ENCODE measurements at places on chromosomes 3 and 15.
A peak's percentile ranks its signal among the peaks of the same experiment; 100 is the strongest.

GRCh38 chr3:67593761-67594234, 60.6 kb downstream of the SUCLG2 start:
- DNase-seq = no peak

DNA sequence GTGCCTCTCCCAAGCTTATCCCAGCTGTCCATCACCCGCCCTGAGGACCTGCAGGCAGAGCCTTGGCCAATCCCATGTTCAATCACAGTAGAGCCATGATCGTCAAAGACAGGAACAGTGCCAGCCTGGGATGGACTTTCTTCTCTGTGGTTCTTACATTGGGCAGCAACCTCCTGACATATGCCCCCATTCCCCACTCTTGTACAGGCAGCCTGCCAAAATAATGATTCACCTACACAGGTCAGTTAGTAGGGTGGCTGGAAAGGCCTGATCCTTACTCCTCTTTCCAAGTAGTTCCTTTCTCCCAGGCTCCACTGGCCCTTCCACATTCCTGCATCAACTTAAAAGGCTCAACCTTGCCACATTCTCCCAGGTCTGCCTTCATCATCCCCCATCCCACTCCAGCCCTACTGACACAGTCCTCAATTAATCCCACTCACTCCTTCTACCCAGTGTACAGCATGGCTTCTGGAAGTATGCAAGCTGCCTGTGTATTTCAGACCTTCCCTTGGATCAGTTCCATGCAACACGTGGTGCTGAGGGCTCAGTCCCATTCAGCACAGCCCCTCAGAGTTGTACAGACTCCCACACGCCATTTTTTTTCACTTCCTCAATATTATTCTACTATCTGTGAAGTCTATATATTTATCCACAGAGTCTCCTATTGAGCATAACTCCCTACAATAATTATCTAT, 189.8 kb downstream of the NTRK3 start:
- DNase-seq = no peak

DNA sequence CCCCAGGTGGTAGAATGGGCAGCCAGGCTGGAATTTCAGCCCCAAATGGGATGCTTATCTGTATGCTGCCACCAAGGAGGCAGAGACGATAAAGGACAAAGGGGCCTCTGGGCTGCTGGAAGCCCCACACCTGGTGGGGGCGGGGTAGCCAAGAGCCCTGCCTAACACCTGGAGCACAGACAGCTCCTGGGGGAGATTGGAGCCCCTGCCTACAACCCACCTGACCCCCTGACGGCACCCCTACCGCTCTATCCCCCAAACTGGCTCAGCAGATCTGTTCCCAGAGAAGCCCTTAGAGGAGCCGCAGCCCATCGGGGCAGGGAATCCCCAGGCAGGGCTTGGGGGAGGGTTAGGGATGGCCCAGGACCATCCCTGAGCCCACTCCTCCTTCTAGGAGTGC, 15.8 kb upstream of the SEMA3F start:
- no peak for DNase-seq

- no peak for DNase-seq
These were observed 35.1 kb downstream of the P2RY1 start for GRCh38 chr3:152870027-152870426.

DNA sequence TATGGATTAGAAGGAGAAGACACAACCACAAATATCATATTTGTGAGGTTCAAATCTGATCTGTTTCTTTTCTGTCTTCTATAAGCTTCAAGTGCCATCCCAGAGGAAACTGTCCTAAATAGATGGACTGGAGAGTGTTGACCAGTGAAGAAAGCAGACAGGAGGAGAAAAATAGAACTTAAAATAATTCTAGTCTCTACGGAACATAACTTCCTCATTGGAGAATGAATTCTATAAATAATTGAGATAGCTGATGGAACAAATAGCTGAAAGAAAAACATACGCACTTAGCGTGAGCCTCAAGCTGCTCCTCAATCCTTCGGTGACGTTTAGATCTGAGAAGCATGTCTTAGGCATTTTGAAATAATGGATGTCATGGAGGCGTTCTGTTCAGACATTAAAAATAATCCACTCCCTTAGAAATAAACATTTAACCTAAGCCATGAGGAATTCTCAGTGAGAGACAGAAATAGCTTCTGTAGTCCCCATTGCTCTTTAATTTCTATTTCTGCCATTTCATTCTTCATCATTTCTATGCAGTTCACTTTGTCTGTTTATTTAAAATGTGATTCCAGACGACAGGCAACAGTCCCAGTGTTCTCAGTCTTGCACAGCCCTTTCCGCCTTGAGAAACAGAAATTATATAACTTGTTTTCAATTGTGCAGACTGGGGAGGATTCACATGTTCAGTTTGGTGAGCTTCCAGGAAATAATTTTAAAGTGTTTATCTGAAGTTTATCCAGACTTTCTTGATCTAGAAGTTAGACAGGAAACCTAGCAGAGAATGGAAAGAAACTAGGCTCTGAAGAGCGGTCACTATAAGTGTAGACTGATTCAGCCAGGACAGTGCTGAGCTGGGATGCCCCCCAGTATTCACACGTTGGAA, 97.3 kb downstream of the NR1D2 start:
- DNase-seq = no peak

GRCh38 chr15:40525855-40526254, 39.0 kb downstream of the CCDC32 start:
- no peak for DNase-seq

- no peak for DNase-seq
These were observed 6.5 kb downstream of the SQOR start for GRCh38 chr15:45641374-45641781.

DNA sequence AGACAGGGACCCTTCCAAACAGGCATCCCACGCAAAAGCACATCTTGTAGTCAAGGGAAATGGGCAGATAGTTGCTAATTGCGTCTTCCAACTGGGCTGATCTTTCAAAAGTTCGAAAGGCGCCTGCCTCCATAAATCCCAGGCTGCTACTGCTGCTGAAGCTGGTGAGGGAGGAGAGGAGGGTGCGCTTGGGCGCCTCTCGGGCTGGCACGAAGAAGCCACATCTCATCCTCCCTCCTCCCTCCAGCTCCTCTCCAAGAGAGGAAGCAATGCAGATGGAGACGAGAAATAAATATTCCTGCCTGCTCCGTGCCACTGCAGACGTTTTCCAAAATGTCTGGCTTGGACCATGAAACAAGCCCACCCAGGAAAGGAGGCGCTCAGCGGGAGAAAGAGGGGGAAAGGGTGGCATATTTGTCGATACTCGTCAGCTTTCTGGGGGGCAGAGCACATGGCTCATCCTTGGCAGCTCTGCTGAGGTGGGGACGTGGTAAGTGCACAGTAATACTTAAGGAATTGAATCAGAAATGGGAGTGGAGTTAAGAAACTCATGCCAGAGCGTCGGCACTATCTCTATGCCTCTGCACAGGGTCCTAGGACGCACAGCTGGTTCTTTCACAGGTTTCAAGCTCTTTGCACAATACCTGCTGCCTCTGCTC, 88.9 kb upstream of the FEZF2 start:
- DNase-seq = no peak

DNA sequence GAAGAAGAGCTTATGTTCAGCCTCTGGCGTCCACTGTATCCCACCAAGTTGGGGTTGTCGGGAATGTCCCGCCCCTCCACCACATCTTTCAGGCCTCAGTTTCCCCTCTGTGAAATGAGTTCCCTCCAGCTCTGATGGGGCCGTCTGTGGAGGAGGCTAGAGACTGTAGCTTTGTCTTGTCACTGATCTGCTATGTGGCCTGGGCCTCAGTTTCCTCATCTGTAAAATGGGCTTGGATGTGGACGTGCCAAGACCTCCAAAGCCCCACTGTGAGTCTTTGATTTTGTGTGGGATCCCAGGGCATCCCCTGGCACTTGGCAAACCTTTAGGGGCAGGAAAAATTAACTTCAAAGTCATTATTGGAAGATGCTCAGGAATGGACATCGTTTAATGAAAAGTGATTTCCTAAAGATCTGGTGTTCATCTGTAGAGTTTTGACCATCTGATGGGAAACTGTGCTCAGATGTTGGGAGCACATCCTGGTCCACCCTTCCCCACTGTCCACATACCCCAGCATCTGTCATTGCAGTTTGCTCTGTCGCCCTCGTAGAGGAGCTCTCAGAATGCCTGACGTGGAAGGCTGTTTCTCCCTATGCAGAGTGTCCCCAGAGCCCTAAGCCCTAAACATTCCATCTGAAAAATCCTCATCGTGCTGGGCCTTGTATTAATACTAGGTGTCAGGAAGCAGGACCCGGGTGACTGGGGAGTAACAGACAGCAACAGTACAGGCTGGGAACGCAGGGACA, 28.5 kb downstream of the SLC6A6 start:
- DNase-seq = no peak

- DNase-seq = no peak
These were observed 41.9 kb upstream of the GK5 start for GRCh38 chr3:142267269-142267668.

- DNase-seq = peak; percentile 48
These were observed 37.0 kb downstream of the CDC25A start for GRCh38 chr3:48151058-48151806.

DNA sequence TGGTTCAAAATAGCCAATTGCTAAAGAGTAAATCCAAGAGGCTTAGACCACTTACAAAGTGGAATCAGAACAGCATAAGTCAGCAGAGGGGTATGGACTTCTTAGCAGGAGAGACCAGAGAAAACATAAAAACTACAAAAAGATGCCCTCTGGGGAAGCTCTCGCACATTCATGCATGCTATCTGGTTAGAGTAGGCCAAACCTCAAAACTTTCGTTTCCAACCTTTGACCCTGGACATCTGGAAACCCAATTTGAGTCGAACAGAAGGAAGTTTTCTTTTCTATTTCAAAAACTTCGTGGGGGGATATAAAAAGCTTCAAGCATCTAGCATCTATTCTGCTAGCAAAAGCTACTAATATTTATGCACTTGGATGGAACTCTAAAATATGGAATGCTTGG, 523.9 kb upstream of the AGTR1 start:
- DNase-seq = no peak

DNA sequence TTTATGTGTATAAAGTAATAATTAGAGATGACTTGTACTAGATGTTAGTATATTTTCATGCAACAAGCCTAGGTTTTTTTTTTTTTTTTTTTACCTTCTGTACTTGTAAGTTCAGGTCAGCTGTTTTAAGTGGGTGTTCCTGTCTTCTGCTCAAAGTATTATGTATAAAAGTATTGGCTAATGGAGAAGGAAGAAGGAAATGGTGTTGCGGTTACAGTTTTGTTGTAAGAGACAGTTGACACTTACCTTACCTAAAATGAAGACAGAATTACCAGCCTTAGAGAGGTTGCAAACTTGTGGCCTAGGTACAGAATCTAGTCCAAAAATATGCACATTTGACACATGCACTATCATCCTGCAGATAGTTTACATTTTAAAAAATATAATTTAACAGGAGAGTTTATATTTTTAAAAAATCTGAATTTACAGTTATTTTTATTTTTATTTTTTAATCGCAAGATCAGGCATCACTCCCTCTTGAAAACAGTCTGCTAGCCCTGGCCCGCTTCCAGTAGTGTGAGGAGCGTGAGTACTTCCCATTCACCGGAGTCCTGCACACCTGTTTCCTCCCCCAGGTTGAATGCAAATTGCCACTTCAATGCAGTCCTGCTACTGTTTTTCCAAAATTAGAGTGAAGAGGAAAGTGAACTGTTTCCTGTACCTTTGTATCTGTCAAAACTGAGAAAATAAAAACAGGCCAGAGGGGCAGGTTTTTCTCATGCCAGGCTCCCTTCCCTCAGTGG, 224.3 kb upstream of the SOX2 start:
- no peak for DNase-seq

DNA sequence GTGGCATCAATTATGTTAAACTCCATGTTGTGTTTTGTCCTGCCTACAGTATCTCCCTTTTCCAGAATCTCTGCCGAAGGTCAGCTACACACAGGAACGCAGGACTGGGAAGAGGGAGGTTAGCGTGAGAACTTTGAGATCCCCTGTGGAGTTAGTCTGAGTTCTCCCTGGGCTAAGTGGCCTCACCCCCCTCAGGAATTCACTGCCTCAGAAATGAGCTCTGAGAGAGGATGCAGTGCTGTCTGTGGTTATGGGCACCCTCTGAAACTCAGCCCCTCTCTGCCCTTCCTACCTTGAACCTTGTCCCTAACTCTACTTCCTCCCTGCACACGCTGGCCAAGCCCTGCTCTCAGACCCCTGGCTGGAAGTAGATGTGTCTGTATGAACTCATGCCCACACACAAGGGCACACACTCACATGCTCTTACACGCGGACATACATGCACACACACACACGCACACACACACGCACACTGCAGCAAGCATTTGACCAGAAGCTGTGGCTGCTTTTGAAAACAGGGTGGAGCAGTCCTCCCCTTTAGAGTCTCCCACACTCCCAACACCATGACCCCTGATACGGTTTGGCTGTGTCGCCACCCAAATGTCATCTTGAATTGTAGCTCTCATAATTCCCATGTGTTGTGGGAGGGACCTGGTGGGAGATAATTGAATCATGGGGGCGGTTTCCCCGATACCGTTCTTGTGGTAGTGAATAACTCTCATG, 5.3 kb upstream of the VIPR1 start:
- DNase-seq = no peak

- no peak for DNase-seq
These were observed 146.1 kb downstream of the AQP9 start for GRCh38 chr15:58284293-58284692.
